ENCODE measurements at places on chromosomes 2 and 18. TPM values are rescaled to one million over a fixed set of nuclear protein-coding genes. Genes with fewer than 3 reads are reported as not detected.

DNA sequence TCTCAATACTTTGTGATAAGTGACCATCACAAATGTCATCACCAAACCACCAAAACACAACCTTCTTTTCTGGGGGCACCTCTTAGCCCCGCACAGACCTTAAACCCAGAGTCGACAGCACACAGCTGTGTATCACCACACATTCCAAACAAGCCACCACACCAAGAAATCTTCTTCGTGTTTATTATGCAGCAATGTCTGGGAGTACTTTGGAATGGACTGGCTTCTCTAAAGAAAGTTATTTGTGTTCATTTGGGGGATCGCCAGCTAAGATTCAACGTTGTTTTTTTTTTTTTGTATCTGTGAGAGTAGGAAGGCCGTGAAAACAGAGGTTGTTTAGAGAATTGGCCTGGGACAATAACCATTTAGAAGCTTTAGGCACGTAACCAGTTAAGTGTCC lies 1.1 kb upstream of the MTA3 start:
- DNase-seq: no peak

The SMAD4 gene
- 6.7 TPM for total RNA-seq

- DNase-seq: no peak
These were observed 35.8 kb downstream of the SLC4A3 start for GRCh38 chr2:219663116-219663762.

DNA sequence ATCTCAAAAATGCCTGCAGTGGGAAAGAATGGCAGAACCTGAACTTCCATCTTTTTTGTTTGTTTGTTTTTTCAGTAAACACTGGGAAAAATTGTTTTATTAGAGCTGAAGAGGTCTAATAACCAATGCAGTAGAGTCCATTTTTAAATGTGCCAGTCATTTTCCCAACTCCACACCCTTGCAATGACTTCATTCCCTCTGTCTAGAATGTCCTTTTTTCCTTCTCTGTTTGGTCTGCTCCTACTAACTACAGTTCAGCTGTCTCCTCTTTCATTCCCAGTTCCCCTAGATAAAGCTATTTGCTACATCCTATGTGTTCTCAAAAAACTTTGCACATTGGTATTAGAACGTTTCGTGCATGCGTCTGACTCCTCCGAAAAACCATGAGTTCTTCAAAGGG lies 9.3 kb upstream of the RAPH1 start:
- DNase-seq: no peak
